ENCODE measurements at places on chromosomes 1 and 21.

GRCh38 chr1:181947441-181947840 is 114.1 kb downstream of the ZNF648 start:
- no peak for DNase-seq

GRCh38 chr1:61828805-61829204 is 86.5 kb downstream of the PATJ start:
- no peak for DNase-seq

DNA sequence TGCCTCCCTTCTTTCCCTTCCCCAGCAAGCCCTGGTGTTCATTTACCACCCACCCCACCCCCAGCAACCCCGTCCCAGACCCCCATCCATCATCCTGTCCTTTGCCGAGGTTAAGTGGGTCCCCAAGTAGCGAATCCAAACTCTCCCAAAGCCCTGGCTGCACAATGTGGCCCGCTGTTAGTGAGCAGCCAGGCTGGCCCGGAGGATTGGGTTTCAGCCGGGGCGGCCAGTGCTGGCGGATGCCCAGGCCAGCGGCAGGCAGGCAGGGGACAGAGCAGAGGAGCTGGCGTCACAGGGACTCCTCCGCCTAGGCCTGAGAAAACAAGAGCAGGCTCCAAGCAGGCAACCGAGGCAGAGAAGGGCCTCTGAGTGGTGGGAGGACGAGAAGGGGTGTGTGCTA is 61.4 kb downstream of the EPHB2 start:
- no peak for DNase-seq

DNA sequence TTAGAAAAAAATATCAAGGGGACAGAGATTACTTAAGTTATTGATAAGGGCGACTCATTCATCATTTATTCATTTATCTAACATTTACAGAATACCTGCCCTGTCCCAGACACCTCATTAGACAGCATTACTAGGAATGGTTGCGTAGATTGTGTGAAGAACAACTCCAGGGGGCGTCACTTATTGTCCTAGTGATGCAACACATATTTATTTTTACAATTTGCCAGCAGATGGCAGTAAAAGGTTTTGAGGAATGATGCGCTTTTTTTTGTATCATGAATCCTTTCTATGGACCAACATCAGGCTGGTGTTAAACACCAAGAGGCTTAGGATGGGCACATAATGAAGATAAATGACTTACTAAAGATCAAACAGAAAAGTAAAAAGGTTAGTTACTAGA is 5.5 kb downstream of the NCAM2 start:
- DNase-seq: no peak

- DNase-seq: no peak
These were observed 245.3 kb downstream of the RERE start for GRCh38 chr1:8572106-8572505.

- DNase-seq: no peak
These were observed 24.6 kb downstream of the MIXL1 start for GRCh38 chr1:226248091-226248490.

- no peak for DNase-seq
These were observed 50.1 kb upstream of the RGS18 start for GRCh38 chr1:192108161-192108560.

DNA sequence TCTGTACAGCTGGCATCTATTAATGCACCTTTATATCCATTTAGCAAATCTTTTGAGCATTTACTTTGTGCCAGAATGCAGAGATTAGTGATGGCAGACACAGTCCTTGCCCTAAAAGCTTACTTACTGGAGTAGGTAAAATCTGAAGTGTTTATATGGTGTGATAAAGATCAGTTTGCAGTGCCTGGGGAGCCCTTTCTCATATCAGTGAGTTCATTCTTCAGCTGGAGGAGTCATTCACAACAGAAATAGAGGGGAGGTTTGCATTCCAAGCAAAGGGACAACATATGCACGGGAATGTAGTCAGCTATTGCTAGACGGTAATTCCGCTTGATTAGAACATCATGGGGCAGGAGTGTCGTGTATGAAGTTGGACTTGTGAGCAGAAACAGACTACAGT is 8.4 kb downstream of the SLC35F3 start:
- no peak for DNase-seq

DNA sequence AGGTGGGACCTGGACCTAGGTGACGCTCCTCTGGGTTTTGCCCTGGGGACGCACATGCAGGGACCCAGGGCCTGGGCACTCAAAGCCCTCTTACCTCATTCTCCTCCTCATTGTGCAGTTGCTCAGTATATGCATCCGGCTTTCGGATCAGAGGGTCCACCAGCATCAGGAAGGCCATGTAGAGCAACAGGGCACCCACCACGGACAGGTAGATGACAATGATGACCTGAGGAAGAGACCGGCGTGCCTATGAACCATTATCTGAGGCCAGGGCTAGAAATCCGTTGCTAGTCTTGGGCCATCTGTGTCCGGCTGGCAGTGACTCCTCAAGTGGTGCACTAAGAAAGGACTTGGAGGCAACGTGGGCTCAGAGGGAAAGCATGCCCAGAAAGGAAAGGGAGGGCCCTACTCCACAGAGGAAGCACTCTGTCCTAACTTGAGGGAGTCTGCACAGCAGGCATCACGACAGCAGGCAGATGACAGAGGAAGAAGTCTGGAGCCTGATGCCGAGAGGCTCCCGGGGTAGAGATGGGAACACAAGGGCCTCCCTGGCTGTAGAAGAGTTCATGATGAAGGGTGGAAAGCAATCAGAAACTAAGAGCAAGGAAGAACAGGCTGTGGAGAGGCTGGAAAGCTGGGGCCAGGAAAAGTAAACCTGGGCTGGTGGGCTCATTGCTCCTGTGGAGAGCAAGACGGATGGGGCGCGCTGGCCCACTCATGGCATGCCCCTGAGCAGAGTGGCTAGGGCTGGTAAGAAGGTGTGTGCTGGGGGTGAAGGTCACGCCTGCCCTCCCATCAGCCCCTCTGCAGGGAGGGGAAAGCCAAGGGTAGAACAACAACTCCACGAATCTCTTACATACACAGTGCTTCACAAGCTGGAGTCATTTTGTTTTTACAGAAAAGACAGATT is 10.3 kb downstream of the TMEM9 start:
- no peak for DNase-seq

GRCh38 chr1:218665221-218665620 is 320.1 kb downstream of the TGFB2 start:
- DNase-seq: no peak
